ENCODE measurements at places on chromosomes 13 and 19. TPM values are rescaled to one million over a fixed set of nuclear protein-coding genes. Genes with fewer than 3 reads are reported as not detected.

TNFRSF19 gene
- total RNA-seq, result 4.7 TPM

- no peak for DNase-seq
Measured at GRCh38 chr19:9413240-9413954, 22.0 kb downstream of the ZNF266 start.

- no peak for DNase-seq
Measured at GRCh38 chr13:113114511-113115362, 7.9 kb upstream of the F10 start.

DNA sequence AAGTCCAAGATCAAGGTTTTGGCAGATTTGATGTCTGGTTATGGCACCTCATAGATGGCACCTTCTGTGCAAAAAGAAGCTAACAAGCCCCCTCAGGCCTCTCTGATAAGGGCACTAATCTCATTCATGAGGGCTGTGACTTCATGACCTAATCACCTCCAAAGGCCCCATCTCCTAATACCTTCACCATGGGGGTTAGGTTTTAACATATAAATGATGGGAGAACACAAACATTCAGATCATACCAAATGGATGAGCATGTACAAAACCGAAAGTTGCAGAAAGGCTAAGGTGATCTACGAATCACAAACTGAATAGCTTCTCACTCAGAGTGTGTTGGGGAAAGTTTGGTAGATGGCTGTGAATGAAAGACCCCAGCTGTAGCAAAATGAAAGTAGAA is 217.4 kb downstream of the TBC1D4 start:
- DNase-seq, result no peak

- DNase-seq, result peak; percentile 12
Measured at GRCh38 chr13:49584771-49585182, 581 bp downstream of the RCBTB1 start.

FXYD3 gene
- 61.6 TPM for total RNA-seq

DNA sequence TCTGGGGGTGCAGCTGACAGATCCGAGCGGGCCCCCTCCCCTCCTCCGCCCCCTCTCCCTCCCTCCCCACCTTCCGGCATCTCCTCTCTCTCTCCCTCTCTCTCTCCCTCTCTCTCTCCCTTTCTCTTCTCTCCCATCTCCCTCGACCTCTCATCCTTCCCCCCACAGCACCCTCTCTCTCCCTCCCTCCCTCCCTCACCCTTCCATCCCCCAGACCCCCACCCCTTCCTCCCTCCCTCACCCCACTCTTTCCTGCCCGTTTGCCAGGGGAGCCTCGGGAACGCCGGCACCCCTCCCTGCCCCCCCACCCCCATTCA is 666 bp downstream of the CELF5 start:
- DNase-seq, result no peak

GRCh38 chr13:79589603-79590393 is 108.8 kb downstream of the NDFIP2 start:
- DNase-seq, result peak; percentile 38

GRCh38 chr19:7224209-7224686 is 70.0 kb downstream of the INSR start:
- DNase-seq, result peak; percentile 16

GRCh38 chr19:13899912-13900584 is 5.9 kb downstream of the BRME1 start:
- DNase-seq, result no peak

GRCh38 chr19:42242069-42242511 is 312 bp downstream of the GSK3A start:
- DNase-seq, result no peak

DNA sequence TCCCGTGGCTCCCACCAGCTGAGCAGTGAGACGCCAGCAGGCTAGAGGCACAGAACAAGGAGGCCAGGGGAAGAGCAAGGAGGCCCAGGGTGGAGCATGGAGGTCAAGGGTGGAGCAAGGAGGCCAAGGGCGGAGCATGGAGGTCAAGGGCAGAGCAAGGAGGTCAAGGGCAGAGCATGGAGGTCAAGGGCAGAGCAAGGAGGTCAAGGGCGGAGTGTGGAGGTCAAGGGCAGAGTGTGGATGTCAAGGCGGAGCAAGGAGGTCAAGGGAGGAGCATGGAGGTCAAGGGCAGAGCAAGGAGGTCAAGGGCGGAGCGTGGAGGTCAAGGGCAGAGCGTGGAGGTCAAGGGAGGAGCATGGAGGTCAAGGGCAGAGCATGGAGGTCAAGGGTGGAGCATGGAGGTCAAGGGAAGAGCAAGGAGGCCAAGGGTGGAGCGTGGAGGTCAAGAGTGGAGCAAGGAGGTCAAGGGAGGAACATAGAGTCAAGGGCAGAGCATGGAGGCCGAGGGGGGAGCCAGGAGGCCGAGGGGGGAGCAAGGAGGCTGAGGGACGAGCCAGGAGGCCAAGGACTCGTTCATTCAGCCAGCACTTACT is 27.7 kb downstream of the DPF1 start:
- no peak for DNase-seq
